ENCODE measurements at places on chromosomes 1 and 21.

- peak; percentile 81 for DNase-seq
Measured at GRCh38 chr1:155176544-155177071, 3.0 kb downstream of the TRIM46 start.

GRCh38 chr1:14350197-14350596 lies 248.3 kb upstream of the KAZN start:
- DNase-seq: no peak

GRCh38 chr1:178684111-178684510 lies 40.9 kb upstream of the RALGPS2 start:
- no peak for DNase-seq

GRCh38 chr1:84436876-84437655 lies 38.8 kb downstream of the DNASE2B start:
- no peak for DNase-seq

DNA sequence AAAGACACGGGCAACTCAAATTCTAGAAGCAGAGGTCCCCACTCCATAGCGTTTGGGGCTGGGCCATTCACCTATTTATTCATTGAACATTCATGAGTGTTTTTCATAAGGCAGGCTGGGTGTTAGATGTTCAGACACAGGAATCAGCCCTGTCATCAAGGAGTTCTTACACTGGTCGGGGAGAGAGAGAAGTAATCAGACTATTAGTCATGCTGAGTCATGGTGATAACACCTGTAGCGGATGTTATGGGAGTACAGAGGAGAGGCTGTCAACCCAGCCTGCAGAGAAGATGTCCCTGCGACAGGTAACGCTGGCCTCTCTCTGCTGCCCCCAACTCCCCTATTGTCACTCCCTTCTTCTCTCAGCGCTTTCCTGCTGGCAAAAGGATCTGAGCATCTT lies 17.2 kb downstream of the LY9 start:
- no peak for DNase-seq

DNA sequence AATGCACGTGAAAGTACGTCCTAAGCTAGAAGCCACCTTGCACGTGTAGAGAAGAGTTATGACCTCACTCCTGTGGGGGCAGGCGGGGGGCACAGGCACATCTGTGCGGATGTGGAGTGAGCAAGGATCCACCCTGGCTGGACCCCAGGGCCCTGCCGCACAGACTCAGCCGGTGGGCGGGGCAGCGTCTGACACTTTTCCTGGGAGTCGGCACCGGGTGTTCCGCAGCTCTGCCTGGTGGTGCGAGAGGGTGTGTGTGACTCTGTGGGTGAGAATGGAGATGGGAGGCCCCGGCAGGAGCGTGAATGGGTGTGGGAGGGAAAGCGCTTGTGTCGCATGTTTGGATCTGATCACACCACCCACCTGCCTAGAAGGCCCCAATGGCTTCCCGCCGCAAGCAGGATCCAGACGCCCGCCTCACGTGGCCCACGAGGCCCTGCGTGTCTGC lies 29.5 kb downstream of the RAP1GAP start:
- no peak for DNase-seq

GRCh38 chr21:14557413-14557812 lies 11.3 kb upstream of the SAMSN1 start:
- no peak for DNase-seq

GRCh38 chr1:182175361-182175931 lies 113.9 kb upstream of the ZNF648 start:
- DNase-seq: no peak

GRCh38 chr1:183239793-183240525 lies 53.9 kb downstream of the LAMC2 start:
- DNase-seq: no peak

- no peak for DNase-seq
Measured at GRCh38 chr1:94385308-94385929, 32.8 kb upstream of the ABCD3 start.

GRCh38 chr1:167227934-167228378 lies 7.3 kb downstream of the POU2F1 start:
- no peak for DNase-seq

DNA sequence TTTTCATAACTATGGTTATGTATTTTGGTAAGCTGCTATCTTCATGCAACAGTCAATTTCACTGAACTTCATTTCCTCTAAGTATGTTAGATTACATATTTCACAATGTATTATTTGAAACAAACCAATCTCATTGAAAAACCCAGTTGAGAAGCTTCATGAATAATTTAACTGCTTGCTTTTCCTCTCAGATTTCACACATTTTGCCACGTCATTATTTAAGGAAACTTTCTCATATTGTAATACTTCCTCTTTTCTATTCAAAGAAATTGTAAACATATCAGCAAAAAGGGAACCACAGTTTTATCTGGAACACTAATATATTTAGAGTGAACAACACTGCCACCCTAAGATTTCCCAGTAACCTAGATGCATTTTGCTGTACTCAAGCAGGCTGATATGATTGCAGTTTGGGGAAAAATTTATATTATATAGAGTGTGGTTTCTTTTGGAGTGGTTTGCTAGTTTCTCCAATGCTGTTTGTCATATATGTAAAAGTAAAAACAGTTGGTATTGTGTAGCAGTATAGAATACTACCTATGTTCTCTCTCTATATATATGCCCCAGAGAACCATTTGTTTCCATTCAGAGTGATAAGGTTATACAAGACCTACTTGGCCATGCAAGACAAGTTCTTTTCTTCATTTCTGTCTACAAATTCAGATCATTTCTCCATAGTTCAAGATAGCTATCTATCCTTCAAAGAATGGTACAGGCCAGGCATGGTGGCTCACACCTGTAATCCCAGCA lies 28.4 kb upstream of the AHCTF1 start:
- no peak for DNase-seq

GRCh38 chr1:183723571-183723970 lies 70.5 kb upstream of the APOBEC4 start:
- no peak for DNase-seq

DNA sequence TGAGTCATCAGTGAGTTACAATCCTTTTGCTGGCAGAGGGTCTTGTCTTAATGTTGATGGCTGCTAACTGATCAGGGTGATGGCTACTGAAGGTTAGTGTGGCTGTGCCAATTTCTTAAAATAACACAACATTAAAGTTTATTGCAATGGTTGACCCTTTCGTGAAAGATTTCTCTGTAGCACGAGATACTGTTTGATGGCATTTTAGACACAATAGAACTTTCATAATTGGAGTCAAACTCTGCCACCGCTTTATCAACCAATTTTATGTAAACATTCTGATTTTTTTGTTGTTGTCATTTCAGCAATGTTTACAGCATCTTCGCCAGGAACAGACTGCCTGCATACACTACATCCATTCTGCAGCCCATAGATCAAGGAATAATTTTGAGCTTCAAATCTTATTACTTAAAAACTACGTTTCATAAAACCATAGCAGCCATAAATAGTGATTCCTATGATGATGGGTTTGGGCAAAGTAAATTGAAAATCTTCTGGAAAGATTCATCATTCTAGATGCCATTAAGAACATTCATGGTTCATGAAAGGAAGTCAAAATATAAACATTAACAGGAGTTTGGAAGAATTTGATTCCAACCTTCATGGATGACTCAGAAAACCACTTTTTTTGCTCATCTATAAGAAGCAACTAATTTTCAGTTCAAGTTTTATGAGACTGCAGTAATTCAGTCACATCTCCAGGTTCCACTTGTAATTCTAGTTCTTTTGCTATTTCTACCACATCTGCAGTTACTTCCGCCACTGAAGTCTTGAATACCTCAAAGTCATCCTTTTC lies 85.9 kb downstream of the TYW3 start:
- no peak for DNase-seq

GRCh38 chr1:226877669-226878068 lies 7.3 kb downstream of the PSEN2 start:
- DNase-seq: no peak

- DNase-seq: no peak
Measured at GRCh38 chr1:12097321-12097720, 34.2 kb downstream of the TNFRSF8 start.

DNA sequence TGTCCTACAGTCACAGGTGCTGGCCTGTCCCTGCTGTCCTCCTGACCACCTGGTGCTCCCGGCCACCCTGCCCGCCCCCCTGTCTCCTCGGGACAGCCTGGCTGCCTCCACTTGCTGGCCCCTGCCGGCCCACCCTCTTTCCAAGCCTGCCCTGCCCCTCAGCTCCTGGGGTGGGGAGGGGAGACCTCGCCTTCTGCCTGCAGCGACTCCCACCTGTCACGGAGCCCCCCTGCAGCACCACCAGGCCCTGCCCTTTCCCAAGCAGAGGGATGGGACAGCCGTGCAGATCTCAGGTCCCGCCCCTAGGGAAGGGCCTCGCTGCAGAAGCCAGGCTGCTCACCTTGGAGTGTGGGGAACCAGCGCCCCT lies 7.5 kb downstream of the LRRC3 start:
- no peak for DNase-seq

GRCh38 chr1:61461406-61462384 lies 263.2 kb downstream of the TM2D1 start:
- DNase-seq: no peak

DNA sequence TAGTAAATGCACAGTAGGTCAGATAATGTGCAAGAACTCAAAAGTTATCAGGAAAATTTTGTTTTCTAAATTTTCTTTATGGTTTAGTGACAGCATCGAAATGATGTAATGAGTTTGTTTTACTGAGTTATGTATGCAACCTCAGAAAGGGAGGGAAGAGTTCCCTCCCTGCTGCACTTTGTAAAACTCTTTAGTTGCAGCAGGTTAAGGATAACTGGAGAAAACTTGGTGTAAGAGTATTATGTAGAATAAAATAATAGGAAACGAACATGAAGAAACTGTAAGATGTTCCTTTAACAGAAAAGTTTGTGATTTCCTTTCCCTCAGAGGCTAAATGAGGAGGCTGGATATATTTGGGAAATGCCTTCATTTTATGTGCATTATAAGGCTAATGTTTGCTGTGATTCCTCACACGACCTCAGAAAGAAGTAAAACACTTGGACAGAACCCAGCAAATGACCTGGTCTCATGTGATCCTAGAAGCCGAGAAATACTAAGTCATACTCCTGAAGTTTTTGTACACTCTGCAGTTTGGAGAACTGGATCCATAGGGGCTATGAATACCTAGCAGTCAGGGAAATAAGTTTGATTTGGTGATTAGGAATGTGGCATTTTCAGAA lies 35.4 kb downstream of the ADGRL2 start:
- DNase-seq: no peak

DNA sequence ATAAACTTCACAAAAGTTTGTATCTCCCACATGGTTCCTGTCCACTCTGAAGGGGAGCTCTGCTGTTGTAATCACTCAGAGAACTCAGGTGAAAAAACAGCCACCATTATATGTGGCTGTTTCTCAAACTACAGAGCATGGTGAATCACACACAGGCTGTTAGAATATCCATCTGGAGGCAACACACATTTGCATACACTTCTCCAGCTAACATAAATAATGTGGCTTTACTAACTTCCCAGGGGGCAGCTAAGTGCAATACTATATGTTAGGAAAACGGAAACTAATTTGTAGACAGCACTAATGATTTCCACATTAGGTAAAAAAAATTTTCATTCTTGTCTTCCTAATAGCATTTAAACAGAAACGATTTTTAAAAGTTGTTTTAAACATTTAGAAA lies 49.3 kb downstream of the PTGFR start:
- DNase-seq: no peak

- no peak for DNase-seq
Measured at GRCh38 chr1:173201969-173202368, 5.2 kb downstream of the TNFSF4 start.

- DNase-seq: no peak
Measured at GRCh38 chr1:196105901-196106300, 502.3 kb downstream of the KCNT2 start.

- DNase-seq: no peak
Measured at GRCh38 chr1:113534130-113534817, 144.0 kb downstream of the MAGI3 start.

GRCh38 chr1:12049616-12050015 lies 13.5 kb upstream of the TNFRSF8 start:
- DNase-seq: no peak

- no peak for DNase-seq
Measured at GRCh38 chr1:243393096-243393495, 137.3 kb downstream of the SDCCAG8 start.

DNA sequence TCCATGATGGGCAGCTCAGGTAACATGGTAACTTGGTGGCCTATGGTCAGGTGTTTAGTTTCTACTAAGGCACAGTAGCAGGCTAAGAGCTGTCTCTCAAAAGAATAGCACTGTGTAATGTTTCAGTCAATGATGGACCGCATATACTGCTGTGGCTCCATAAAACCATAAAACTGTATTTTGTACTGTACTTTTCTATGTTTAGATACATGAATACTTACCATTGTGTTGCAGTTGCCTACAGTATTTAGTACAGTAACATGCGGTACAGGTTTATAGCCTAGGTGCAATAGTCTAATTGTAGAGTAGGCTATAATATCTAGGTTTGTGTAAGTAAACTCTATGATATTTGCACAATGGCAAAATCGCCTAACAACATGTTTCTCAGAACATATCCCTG lies 50.6 kb downstream of the SLC2A1 start:
- no peak for DNase-seq

GRCh38 chr1:80882553-80882952 lies 918.2 kb upstream of the ADGRL2 start:
- no peak for DNase-seq

DNA sequence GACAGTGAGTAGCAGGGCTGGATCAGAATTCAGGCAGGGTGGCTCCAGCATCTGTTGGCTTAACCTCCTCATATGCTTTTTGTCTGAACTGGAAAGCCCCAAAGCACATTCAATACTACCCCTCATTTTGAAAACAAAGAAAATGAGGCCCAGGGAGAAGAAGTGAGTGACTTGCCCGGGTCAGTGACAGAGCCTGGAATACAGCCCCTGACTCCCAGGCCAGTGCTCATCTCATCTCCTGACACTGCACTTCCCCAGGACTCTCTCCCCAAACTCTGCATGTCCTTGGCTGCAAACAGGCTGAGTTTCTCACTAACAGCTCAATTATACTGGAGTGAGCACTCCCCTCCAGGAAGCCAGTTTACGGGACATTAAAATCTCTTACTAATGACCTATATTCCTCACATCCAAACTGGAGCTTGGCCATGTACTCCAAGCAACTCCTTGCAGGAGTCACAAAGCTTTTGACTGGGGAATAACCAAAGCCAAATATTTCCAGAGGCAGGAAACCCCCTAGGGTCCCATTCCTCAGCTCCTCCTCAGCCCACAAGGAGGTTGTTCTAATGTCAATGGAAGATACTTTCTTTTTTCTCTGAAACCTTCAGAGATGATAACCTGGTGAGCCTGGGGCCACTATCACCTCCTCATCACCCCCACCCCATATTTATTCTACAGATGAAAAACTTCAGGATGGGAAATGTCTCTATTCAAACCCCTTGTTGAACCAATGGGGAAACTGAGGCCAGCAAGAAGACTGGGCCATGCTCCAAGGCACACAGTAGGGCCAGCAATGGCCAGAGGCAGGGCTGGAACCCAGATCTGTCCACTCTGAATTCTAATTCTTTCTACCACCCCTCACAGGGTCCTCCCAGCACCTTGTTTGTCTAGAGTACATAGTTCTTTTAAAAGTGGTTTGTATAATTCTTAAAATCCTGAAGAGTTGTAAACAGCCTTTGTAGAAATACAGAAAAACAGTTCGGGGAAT lies 127.0 kb downstream of the PLPP3 start:
- no peak for DNase-seq

GRCh38 chr1:27038020-27038419 lies 25.4 kb upstream of the TENT5B start:
- DNase-seq: no peak

All from activated gamma-delta T cell treated with anti-CD3 and anti-CD28 coated beads, Interleukin-2, amount 50 U/mL, for 16 hours (primary cell).